Activated naive CD8-positive, alpha-beta T cell treated with anti-CD3 and anti-CD28 coated beads for 36 hours (primary cell): ENCODE measurements at places on chromosomes 4 and X.
A peak's percentile ranks its signal among the peaks of the same experiment; 100 is the strongest.

DNA sequence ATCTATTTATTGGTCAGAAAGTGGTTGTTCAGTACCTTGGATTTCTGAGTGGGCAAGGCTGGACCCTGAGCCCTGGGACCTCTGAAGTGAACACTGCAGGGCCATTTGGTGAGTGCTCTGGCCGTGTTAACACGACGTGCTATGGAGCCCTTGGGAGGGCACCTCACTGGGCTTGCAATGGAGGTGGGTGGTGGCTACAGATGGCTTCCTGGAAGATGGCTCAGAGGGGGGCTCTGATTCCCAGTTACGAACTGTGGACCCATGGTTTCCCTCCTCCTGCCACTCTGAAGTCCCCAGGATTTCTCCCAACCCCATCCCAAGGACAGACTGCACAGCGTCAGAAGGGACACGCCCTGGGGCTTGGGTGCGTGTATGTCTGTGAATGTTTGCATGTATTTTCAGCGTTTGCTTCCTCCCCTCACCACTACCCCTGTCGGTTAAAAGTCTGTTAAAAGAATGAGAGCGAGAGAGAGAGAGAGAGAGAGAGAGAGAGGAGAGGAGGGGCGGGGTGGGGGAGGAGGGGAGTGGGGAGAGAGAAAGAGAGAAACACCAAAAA lies 3.7 kb upstream of the RHOH start:
- H3K4me3 ChIP-seq, result peak overlapping the region; percentile 93
- peaks cover 12% of the 10 kb centered on the region for H3K36me3 ChIP-seq
- peak overlapping the region; percentile 97 for H3K27ac ChIP-seq

GRCh38 chr4:1770245-1770644 lies 22.8 kb upstream of the FGFR3 start:
- H3K27ac ChIP-seq, result no peak overlapping the region
- no peaks in the 10 kb centered on the region for H3K36me3 ChIP-seq
- H3K4me3 ChIP-seq, result no peak overlapping the region
- H3K27me3 ChIP-seq, result peaks cover 15% of the 10 kb centered on the region

DNA sequence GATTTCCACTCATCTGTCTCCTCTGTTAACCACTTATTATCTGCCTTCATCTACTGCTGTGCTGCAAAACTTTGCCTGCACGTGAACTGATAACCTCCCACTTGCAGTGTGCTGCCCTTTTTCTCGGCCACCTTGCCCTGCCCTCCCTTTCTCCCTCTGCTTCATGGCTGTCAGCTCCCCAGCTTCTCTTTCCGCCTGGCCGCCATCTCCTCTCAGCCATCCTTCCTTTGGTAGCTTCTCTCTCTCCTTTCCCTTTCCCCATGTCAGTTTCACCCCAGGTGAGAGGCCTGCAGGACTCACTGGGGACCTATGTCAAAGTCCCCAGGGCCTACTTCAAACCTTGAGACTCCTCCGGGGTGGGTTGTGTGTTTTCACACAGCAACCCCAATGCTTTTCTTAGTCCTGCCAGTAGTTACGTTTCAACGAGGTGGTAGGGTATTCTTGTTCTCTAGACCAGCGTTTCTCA lies 6.6 kb downstream of the MSL3 start:
- H3K4me1 ChIP-seq, result peaks cover 47% of the 10 kb centered on the region
- DNase-seq, result no peak
- H3K4me3 ChIP-seq, result peak overlapping the region; percentile 87
- peaks cover 57% of the 10 kb centered on the region for H3K36me3 ChIP-seq

DNA sequence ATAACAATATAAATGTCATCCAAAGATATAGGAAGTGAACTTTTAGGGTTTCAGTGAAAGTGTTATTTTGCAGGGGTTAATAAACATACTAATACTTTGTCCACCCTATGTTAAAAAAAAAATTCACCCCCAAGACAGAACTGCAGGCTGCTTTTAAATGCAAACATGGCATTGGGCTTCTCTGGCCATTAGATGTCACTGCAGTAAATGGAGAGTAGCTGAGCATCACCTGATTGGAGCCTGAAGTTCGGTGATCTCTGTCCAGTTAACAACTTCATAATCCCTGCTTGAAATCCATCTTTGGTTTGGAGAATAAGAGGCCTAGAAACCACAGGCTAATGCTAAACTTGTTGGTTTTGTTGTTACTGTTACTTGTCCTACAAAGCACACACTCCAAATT lies 18.7 kb downstream of the SLC25A43 start:
- H3K36me3 ChIP-seq, result peaks cover 2% of the 10 kb centered on the region
- H3K27me3 ChIP-seq, result no peaks in the 10 kb centered on the region
- no peak overlapping the region for H3K27ac ChIP-seq
- H3K4me1 ChIP-seq, result no peaks in the 10 kb centered on the region
- no peak overlapping the region for H3K4me3 ChIP-seq

DNA sequence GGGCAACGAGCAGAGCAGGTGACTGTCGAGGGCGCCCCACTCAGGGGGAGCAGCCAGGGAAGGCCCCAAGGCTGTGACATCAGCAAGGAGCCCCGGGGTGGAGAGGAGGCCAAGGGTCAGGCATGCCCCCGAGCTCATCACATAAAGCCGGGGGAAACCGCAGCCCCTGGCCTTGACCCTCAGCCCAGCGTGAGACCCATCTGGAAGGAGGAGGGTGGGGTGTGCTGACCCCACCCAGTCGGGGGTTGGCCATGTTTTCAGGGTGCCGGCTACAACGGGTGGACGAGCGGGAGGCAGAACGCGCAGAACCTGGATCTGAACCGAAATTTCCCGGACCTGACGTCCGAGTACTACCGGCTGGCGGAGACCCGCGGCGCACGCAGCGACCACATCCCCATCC lies 13.9 kb downstream of the CPZ start:
- no peaks in the 10 kb centered on the region for H3K36me3 ChIP-seq
- no peak overlapping the region for H3K4me3 ChIP-seq
- DNase-seq, result no peak
- H3K27ac ChIP-seq, result no peak overlapping the region

DNA sequence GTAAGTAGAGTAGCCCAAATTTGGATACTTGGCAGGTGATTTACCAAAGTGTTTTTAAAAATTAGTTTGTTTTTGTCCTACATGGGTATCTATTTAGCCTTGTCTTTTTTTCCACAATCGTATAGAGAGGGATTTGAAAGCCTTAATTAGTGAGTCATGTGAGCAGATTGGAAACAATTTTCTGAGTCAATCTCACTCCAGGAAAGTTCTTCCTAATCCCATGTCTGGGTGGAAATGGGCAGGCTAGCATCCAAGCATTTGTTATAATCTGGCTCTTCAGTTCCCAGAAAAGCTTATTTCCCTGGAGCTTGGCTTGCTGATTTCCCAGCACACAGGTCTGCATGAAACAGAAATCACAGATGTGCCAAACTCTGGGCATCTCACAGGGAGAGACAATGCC lies 426.9 kb upstream of the BOD1L1 start:
- no peaks in the 10 kb centered on the region for H3K4me1 ChIP-seq
- no peak overlapping the region for H3K27ac ChIP-seq
- peaks cover 3% of the 10 kb centered on the region for H3K27me3 ChIP-seq
- no peaks in the 10 kb centered on the region for H3K36me3 ChIP-seq
- DNase-seq, result no peak

DNA sequence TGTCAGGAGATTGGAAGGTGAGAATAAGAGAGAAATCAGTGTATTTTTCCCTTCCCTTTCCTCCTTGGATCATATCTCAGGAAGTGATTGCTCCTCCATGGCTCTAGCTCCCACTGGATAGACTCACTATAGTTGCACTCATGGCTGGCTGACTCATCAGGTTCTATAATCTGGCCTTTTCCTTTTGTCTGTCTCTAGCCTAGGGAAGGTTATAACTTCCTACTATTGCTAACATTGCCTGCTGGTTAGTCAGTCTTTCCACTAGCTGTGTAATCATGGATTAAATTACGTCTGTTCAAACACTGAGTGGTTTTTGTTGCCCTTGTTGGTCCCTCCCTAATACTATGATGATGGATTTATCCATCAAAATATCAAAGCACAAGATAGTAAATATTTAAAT lies 195.5 kb upstream of the VEGFC start:
- no peak overlapping the region for H3K27ac ChIP-seq
- H3K4me3 ChIP-seq, result no peak overlapping the region
- H3K36me3 ChIP-seq, result no peaks in the 10 kb centered on the region
- H3K27me3 ChIP-seq, result peaks cover 3% of the 10 kb centered on the region
- DNase-seq, result no peak
- H3K4me1 ChIP-seq, result no peaks in the 10 kb centered on the region
